NK-92 treated with Interleukin-12 subunit alpha and Interleukin-12 subunit beta, amount 100 ng/mL, for 24 hours (cell line): ENCODE measurements at places on chromosomes 2 and 18.

GRCh38 chr2:217475101-217475500, 527.7 kb downstream of the TNS1 start:
- DNase-seq, result no peak

GRCh38 chr2:186205254-186205911, 280.7 kb upstream of the ZC3H15 start:
- DNase-seq, result no peak

DNA sequence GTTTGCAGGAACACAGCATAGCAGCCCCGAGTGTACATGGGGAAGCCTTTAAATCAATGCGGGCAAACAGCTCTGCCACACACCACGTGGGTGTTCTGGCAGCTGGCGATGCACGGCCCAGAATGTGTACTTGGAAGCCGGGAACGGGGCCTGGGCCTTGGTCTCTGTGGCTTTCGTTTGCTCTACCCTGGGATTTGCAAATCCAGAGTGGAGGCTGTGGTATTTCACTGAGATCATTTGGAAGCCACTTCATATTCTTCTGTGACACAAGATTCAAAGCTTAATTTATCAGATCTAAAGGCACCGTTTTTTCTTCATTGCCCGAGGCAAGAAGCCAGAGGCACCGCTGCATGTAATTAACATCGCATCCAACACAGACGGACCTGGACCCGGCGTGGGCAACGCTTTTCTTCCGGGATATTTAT, 246.3 kb upstream of the MYT1L start:
- DNase-seq, result no peak

- DNase-seq, result no peak
These were observed 78.1 kb downstream of the RTTN start for GRCh38 chr18:70127359-70127758.

- DNase-seq, result no peak
These were observed 12.1 kb downstream of the TFPI start for GRCh38 chr2:187542123-187542522.

- DNase-seq, result no peak
These were observed 653 bp downstream of the MRPS9 start for GRCh38 chr2:105038383-105039061.

DNA sequence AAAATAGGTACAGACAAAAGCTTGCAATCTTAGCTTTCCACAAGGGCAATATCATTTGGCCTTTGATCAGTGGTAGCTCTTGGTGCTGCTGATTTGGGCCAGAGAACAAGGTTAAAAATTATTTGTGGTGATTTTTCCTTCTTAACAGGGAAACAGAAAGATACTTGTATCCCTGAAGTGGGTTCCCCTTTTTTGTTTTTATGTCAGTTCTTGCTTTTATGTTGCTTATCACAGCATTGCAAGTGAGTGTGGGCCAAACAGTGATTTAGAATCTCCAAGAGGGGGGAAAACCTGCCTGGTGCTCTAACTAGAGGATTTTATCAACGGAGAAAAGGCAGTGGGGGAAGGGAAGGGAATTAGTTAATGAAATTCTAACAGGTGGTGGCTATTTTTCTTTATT, 197.6 kb upstream of the SP5 start:
- DNase-seq, result no peak

DNA sequence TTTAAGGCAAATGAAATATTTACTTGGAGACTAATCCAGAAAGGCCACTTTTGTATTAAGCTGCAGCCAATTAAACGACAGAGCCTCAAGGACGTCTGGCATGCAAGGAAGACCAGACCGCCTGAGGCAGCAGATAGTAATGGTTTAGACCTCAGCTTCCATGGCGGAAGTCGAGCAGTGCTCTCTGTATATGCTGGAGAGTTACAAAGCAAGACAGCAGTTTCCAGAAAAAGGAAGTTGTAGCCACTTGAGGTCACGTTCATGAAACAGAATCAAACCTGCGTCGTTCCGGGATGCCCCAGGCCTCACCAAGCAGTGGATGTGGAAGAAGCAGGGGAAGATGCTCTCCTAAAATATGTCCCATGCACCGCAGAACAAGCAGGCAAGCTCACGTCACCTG, 142.0 kb downstream of the PTGR3 start:
- no peak for DNase-seq

DNA sequence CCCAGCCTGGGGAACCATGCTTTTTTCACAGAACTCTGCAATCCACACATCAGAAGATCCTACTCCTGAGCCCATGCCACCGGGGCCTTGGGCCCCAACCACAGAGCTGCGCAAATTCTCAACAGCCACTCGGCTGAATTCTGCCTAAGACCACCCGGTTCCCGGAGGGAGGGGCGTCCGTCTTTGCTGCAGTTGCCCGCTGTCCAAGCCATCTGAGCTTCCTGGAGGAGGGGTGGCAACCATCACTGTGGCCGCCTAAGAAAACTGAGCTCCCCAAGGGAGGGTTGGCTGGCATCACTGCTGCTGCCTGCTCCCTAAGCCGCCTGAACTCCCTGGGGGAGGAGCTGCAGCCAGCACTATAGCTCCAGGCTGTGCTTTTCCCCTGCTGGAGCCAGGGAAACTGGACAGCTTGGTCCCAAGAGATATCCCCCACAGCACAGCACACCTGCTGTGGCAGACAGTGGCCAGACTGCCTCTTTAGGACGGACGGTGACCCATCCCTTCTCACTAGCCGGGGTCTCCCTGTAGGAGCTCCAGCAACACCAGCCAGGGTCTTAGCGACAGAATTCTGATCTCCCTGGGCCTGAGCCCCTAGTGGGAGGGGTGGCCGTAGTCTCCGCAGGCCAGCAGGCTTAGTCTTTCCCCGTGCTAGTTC, 1411.6 kb upstream of the CDH2 start:
- no peak for DNase-seq

DNA sequence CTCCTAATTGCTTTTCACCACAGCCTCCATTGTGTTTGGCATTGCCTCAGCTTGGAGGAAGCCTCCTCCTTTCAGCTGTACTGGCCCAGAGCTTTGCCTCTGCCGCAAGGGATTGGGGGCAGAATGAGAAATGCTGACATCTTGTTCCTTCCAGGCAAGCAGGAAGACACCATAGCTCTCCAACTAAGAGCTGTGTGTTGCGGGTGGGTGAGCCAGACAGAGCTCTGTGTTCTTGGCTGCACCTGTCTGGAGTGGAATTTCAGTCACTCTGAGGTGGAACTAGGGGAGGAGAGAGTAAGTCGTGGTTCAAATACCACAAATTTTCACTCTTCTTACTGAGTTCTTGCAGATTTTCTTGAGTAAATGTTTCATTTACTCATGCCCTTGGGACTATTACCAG, 36.6 kb upstream of the KCNF1 start:
- DNase-seq, result no peak

- DNase-seq, result no peak
These were observed 35.2 kb downstream of the PRELID3A start for GRCh38 chr18:12442946-12443345.

DNA sequence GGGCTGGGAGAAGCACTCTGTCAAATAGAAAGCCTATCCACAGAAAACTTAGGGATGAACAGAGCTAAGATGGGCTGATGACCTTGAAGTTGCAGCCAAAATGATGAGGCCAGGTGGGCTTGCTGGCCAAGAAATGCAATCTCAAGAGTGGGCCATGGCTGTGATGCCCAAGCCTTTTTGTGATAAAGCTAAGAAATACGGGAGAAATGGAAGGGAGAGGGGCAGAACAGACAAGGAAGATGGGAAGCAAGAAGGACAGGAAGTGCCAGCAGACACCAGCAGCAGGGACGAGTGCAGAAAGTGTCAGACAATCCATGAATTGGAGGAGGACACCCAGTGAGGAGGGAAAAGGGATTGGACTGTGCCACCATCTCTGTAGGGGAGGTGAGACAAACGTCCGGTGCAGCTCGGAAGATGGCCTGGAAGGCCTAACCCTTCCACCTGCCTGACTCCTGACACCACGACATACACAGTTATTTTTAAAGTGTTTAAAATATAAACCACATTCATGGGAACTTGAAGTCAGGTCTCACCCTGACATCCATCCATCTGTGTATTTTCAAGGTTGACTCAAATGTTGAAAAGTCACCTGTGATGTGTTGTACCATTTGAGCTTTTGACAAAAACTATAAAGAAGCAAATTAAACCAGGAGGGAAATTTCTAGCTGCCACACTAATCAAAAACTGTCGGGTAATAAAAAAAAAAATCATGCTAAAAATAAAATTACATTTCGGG, 105.5 kb downstream of the BCL2 start:
- DNase-seq, result no peak

- no peak for DNase-seq
These were observed 34.1 kb downstream of the PPP1R1C start for GRCh38 chr2:182019731-182020130.

DNA sequence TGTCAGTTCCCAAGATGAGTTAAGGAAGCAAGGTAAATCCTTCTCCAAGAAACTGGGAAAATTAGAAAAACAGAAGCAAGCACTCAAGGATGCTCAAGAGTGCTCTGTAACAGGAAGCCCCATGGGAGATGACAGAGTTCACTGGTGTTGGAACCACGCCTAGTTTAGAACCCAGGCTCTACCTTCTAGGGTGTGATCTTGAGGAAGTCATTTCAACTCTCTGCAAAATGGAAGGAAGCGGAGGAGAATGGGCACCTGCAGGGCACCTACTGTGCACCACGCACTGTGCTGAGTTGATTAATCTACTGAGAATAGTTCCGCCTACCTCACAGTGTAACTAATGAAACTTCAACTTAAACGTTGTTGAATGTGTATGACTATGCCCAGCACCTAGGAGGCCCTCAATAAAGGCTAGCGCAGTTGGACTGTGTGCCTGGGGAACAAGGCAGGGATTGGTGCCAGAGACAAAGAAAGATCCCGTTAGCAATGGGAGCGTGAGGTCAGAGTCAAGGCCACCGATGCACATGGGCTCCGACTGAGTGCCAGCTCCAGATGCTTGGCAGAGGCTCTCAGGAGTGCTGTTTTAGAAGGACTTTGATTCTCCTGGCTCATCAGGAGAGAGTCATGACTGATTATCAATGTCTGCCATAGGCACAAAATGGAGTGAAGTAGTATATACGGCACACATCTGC, 93.7 kb downstream of the MAPK4 start:
- DNase-seq, result no peak

DNA sequence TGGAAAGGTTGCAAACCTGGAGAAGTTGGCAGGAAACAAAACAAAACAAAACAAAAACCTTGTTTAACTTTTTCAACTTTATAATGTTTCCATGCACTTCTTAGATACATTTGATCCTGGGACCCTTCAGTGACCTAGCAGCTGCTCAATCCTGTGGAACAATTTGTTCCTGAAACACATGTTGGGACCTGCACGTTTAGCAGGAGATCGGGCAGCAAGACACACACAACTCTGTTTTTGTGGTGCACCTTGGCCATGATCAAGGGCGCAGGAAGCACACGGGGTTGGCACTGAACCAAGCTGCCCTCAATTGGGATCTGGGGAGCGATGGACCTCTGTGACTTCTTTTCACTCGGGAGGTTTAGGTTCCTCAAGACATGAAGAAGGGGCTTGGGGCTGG, 268.7 kb downstream of the LOXHD1 start:
- DNase-seq, result no peak

GRCh38 chr18:69874058-69874457, 73.6 kb downstream of the CD226 start:
- no peak for DNase-seq

- no peak for DNase-seq
These were observed 104.7 kb downstream of the VSNL1 start for GRCh38 chr2:17644997-17645720.

DNA sequence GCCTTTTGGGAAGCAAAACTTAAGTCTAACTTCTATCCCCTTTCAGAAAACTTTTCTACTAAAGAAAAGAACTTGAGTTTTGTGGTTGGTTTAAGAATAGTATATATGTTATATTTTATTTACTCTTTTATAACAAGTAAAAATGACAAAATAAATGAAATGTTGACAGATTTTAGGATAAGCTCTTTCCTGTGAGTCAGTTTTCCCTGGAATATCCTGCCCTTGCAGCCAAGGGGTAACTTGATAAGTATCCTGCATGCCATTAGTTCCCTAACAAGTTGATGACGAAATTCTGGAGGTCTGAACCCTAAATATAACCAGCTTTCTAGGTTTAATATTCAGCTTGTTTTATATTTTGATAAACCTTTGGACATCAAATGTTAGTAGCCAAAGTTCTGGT, 7.3 kb upstream of the HTR2B start:
- DNase-seq, result no peak

DNA sequence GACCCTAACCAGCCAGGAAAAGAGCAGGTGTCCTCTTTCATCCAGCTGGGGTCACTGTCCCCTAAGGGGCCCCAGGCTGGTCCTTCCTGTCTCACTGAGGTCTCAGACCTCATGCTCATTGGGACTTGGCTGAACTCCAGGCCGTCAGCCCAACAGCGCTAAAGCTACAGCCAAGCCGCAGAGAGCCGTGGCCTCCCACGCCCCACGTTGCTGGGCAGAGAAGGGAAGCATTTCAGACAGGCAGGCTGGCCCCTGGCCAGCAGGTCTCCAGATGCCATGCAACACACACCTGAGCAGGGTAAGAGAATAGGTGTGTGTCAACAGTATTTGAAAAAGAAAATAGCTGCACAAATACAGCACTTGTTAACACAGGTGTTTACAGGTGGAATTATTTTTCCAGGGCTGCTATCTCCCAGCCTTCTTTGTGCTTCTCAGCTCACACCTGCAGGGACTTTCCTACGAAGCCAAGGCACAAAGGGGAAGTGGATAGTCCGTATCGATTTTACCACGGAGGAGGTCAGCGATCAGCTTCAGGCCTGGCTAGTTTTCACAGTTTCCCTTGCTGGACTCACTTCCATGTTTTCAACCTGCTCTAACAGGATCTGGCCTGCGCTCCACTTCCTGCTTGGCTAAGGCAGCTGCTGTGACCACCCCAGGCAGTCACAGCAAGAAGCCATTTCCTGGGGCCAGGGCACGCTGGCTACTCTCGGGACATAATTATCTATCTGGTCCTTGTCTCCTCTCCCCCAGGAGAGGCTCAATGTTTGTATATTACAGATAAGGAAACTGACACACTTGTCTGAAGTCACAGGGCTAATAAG, 156.1 kb upstream of the ID2 start:
- DNase-seq, result no peak

- DNase-seq, result no peak
These were observed 691.8 kb upstream of the CHAC2 start for GRCh38 chr2:53075760-53076159.

DNA sequence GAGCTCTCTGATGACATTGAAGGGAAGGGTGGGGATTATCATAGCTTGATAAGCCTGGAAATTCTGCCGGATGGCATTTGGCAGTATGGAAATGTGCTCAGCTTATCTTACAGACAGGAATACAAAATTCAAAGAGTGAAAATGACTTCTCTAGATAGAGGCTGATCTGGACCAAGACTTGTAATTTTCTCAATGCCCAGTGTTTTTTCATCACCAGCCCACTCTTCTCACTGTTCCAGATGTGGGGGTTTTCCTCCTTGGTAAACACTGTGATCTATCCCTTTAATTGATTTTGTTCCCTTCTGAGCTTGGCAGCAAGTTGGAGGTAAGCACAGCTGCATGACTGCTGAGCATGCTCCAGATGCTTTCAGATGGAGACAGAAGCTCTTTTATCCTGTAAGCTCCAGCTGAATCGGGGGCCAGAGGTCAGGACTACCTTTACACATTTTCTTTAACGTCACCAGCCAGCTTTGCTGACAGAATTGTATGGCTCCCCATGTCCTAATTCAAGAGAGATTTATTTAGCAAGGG, 287.4 kb upstream of the TCF4 start:
- DNase-seq, result no peak
